ENCODE measurements at places on chromosomes 2 and 18.
A peak's percentile ranks its signal among the peaks of the same experiment; 100 is the strongest.

GRCh38 chr18:46583711-46584110 is 73.3 kb downstream of the LOXHD1 start:
- DNase-seq = no peak

DNA sequence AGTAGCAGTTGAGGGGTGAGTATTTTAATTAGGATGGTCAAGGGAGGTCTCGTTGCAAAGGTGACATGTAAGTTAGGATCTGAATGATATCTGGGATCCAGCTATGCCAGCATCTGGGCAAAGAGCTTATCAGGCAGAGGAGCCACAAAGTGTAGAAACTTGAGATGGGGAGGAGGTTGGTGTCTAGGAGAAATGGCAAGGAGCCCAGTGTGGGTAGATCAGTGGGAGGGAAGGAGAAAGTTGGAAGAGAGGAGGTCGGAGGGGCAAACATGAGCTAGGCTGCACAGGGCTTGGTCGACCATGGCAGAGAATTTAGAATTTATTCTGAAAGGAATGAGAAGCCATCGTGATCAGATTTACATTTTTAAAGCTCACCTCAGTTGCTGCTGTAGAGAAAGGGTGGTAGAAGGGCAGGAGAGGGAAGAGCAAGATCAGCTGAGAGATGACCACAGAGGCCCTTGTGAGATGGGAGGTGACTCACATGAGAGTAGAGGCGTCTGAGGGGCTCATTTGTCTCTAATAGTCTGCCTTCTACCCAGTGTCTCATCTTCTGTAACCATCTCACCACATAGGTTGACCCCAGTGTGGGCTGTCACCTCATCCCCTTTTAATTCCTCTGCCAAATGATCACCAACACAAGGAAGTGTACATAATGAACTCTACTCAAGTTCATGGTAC is 170.0 kb downstream of the ETAA1 start:
- no peak for DNase-seq

- DNase-seq = no peak
These were observed 70.1 kb downstream of the BCL11A start for GRCh38 chr2:60483401-60483800.

DNA sequence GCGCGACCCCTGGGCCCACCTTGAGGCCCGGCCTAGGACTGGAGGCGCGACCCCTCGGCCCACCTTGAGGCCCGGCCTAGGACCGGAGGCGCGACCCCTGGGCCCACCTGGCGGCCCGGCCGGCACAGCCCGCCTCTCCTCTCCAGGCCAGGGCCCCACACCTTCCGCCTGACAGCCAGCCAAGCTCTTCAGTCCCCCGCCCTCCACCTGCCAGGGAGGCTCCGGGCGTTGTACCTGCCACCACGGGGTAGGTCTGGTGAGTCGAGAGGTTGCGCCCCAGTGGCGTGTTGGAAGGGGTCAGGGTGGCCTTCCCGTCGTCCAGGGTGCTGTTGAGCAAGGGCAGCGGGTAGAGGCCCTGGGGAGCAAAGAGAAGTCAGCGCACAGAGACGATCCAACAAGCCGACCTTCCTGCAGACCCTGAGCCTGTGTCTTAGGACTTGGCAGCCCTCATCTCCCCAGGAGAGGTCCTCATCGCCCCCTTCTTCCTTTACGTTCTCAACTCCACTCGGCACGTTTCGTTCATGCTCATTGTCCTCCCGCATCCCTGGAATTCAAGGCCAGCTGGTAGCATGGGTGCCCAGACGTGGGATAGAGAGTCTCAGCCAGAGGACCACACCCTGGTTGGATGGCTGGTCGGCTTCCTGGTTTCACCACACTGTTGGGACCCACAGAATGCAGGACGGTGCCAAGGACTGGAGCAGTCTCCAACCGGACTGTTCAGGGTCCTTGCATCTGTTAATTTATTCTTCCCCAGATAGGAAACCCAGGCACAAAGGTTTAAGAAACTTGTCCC is 42.2 kb downstream of the PAX8 start:
- DNase-seq = no peak

DNA sequence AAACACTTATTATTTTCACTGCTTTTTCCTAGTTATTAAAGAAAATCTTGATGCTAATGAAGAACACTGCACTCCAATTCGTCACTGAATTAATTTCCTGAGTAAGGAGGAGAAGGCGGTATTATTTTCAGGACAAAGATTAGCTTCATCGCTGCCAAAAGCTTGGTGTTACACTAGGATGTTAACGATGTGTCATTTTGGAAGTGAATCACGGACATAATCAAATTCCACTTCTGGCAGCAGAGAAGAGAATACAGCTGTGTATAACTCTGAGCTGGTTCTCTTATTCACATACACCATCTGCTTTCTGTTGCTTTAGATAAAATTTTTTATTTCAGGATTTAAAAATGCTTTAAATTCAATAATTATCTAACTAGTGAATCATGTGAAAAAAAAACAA is 74.1 kb downstream of the SCG2 start:
- DNase-seq = no peak

- no peak for DNase-seq
These were observed 163.8 kb upstream of the STK17B start for GRCh38 chr2:196335221-196335634.

GRCh38 chr2:141271346-141271745 is 859.5 kb downstream of the LRP1B start:
- DNase-seq = no peak

DNA sequence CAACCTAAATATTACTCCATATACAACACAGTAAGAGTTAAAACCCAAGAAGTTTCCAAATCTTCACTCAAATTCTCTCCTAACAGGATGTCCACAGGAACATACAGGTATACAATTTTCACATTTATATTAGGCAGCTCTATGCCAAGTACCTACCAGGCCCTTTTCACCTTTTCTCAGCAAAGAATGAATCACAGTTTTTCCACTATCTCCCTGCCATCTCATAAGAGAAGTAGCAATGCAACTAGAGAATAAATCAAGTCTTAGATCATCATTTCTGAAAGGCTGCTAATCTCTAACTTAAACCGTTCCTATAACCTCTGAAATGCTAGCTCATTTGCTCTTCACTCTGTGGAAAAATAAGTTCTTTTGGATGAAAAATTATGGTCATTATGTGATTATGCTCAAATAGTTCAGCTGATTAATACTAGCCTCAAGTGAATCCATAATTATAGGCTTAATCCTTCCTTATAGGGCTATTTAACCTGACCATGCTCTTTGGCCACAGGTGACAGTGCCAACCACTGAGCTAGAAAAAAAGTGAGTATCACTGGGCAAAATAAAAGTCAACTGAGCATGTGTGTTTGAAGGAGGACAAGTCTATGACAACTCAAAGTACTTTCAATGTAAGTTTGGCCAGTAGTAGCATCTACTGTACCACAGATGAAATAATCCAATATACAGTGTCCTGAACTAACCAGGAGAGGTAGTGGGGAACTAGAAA is 79.7 kb downstream of the COBLL1 start:
- no peak for DNase-seq

DNA sequence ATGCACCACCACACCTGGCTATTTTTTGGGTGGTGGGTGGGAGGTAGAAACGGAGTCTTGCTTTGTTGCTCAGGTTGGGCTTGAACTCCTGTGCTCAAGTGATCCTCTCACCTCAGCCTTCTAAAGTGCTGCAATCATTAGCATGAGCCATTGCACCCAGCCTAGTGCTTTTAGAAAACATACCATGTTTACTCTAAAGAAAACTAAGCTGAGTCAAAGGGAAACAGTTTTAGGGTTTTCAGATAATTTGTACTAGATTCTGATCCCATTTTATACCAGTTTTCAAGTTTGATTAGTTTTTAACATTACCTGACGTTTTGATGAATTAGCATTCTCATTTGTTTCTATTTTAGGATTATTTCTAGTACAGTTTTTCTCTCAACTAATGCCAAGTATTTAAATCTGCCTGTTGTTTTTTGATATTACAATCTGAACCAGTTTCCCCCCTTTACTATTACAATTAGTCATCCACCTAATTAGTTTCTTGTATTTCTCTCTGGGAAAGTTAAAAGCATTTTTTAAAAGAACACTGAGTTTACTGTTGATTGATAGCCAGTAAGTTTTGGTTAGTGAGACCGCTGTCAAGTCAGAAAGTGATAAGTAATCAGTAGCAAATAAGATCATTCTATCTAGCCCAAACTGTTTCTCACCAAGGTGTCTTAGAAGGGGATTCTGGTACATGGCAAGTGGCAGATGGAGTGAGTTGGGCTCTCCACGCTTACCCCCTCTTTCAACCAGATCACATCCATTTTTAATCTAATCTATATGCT is 24.2 kb upstream of the TBR1 start:
- no peak for DNase-seq

GRCh38 chr18:220708-221107 is 47.1 kb downstream of the THOC1 start:
- DNase-seq = no peak

GRCh38 chr2:102206666-102207341 is 20.0 kb downstream of the IL1RL2 start:
- no peak for DNase-seq

DNA sequence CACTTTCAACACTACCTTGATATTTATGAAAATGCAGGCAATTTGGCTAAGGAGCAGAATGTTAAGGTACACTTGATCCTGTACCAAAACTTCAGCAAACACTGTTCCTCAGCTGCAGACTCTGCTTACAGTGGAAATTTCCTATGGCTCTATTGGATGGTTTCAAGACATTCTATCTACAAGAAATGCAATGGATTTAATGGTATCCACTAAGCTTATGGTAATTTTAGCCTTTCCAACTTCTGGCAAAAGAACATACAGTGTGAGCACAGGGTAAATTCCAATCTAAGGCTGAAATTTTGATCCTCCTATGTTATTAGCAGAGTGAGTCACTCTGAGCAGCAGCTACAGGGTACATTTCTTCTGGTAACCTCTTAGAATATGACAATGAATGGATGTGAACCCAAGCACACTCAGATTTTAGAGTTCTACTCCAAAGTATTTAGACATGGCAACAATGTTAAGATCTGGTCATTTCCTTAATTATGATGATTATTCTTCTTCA is 361.8 kb upstream of the PIK3C3 start:
- no peak for DNase-seq

- DNase-seq = no peak
These were observed 85.4 kb downstream of the XRCC5 start for GRCh38 chr2:216194561-216194960.

DNA sequence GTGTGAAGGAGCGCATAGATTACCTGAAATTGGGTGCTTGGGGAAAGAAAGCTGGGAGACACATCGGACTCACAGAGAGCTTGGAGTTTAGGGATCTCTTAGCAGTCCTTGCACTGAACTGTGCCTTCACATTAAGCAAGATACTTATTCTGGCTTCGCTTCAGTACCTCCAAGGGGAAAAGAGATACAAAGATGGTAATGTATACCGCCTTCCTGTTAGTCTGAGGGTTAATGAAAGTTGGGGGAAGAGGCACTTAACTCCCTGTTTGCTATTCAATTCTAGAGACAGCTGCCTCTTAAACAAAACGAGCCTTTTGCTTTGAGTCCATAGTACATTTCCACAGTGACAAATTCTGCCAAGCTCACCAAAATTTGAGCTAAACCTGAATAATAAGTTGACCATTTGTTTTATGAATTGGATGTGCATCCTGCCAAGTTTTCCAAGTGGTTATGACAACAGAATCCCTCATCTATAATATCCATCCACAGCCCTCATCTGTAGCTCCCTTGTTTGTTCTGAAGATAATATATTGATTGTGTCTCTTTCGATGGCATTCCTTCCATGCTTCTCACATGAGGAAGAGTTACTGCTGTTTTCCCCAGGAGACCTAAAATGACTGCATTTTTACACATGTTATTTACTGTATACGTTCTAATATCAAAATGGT is 287.1 kb upstream of the ATP5MC3 start:
- no peak for DNase-seq

DNA sequence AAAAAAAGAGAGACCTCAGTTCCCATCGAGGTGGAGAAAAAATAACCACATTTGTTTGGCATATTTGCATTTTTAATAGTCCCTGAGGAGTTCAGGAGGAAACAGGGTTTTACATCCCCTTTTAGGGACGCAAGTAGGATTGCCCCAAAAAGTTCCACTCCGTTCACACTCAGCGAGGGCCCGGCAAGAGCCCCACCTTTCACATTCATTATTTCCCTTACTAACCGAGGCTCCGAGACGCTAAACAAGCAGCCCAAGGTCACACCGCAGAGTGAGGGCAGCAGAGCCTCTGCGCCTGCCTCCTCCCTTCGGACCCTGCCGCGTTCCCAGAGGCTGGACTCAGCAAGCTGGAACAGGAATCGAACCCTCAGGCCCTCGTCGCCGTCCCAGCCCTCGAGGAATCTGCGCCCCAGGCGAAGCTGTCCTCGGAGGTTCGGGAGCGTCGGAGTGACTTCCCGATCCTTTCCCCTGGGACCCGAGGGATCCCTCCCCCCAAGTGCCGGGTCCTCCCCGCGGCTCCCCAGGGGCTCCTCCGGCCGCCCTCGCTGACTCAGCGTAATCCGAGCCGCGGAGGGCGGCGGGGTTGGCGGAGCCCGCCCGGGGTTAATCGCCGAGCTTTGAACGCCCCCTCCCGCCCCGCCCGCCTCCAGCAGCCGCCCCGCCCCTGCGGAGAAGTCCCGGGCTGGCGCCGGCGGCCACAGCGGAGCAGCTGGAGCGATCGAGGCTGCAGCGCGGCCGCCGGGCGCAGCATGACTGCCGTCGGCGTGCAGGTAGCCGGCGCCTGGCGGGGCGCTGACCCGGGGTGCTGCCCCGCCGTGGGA is at the start of gene TMEM37:
Gene TMEM37, plus strand, starts transcription at position 700 of the 821 bp plus-strand sequence. Its CDS starts 50 bp downstream, at position 750.
- DNase-seq = no peak

- no peak for DNase-seq
These were observed 1.2 kb downstream of the WNT10A start for GRCh38 chr2:218881744-218882460.

DNA sequence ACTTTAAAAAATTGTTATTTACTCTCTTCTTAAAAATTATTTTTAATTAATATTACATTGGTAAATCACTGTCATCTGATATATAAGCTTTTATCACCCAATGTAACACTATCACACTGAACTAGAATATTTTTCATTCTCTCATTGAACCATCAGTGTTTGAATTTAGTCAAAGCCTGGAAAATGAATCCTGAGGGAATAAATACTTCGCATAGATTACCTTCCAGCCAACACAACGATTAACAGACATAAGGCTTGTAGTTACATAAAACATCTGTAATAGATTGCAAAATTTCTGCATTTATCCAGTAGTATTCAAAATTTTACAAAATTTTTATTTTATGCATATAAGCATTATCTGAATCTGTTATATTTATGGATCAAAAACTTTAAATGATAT is 314.9 kb downstream of the ERBB4 start:
- no peak for DNase-seq

DNA sequence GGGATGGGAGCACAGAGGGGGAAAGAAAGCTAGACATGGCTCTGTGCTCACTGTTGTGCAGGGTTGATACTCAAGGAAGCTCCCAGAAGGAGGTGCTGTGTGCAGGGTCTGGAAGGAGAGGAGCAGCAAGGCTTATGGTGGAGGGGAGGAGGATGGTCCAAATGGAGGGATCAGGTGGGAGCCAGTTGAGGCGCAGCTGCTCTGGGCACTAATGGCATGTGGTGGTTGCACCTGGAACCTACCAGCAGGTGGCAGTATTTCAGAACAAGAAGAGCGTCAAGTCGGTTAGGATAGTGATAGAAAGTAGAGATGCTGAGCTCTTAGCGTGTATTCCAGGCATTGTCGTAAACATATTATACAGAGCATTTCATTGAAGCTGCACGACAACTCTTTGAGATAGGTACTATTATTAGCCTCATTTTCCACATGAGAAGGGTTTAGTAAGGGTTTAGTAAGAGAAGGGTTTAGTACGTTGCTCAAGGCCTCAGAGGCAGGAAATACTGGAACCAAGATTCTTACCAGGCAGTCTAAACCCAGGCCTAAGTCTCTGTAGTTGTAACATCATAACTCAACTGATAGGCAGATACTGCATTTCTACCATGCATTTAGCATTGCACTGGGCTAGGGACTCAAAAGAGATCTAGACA is 223.7 kb downstream of the CYP26B1 start:
- peak; percentile 23 for DNase-seq

Measured in stimulated activated CD4-positive, alpha-beta T cell treated with anti-CD3 and anti-CD28 coated beads, Interleukin-1b, Interleukin-23, amount 100 ng/mL, for 4 hours (primary cell).